ENCODE measurements at places on chromosomes 11 and 22.

GRCh38 chr11:117303101-117303500 is 12.0 kb downstream of the BACE1-AS start:
- no peak for DNase-seq

DNA sequence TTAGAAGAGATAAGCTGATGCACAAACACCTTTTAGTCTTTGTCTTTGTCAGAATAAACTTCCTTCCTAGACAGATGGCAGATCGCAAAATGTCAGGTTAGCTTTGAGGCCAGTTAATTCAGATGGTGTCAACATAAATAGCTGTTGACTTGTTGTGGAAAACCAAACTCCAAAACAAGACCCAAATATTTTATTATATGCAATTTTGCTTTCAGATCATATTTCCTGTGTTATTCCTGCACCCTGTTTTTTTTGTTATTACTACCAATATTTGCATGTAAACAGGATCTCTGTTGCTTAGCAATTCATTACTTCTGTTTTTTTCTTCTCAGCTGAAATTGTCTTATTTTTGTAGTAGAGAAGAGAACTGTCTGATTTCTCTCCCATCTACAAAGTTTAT is 316.0 kb downstream of the ETS1 start:
- DNase-seq, result no peak

- peak; percentile 65 for DNase-seq
Measured at GRCh38 chr11:17735818-17736578, 1.4 kb downstream of the KCNC1 start.

GRCh38 chr11:110990311-110990710 is 255.2 kb upstream of the POU2AF2 start:
- DNase-seq, result no peak

Data from 8988T (cell line).